Uterus (tissue), 4 donors: ENCODE measurements at places on chromosomes 7 and 10. TPM values are rescaled to one million over a fixed set of nuclear protein-coding genes. Genes with fewer than 3 reads are reported as not detected.

The TMEM229A gene
- total RNA-seq = 7.1 TPM

The PEX1 gene
- total RNA-seq = 49.7 TPM

The INSYN2A gene
- 0.48 TPM for total RNA-seq

The ZNF487 gene
- 15.0 TPM for total RNA-seq

The DHX32 gene
- total RNA-seq = 13.5 TPM

The KIF20B gene
- 1.2 TPM for total RNA-seq

The RRP12 gene
- 25.1 TPM for total RNA-seq

The FKBP14 gene
- 7.1 TPM for total RNA-seq

The PTPRZ1 gene
- 0.76 TPM for total RNA-seq

The MACC1 gene
- not detected for total RNA-seq

The TUBB8 gene
- not detected for total RNA-seq

The C10orf143 gene
- total RNA-seq = 7.7 TPM

The CDH23 gene
- 42.4 TPM for total RNA-seq

The SPDYE2B gene
- not detected for total RNA-seq

The SLC35B4 gene
- 9.2 TPM for total RNA-seq
